ENCODE measurements at places on chromosomes 1 and 21.

GRCh38 chr1:117582451-117582850 is 23.4 kb upstream of the TENT5C start:
- DNase-seq: no peak

- DNase-seq: no peak
Observed at GRCh38 chr1:234260578-234260977, 112.7 kb upstream of the COA6 start.

DNA sequence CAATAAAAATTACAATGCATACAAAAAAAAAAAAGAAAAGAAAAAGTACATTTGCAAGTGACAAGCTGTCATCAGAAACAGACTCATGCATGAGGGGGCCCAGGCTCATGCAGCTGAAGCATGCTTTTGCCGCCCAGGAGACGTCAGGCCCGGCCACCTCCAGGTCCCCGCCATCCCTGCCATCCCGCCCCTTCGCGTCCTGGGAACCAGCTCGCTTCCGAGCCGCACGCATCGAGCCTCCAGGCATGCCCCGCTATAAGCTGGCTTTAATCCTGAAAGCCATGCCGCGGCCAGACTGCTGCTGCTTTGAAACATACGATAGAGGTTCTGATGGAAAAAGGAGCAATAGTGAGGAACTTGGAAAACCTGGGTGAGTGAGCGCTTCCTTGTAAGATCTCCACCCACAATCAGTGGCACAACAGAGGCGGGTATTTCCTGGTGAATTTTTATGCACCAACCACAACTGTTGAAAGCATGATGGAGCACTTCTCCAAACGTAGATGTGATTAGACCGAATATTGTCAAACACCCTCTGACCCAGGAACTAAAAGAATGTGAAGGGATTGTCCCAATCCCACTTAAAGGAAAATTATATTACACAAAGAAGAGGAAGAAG is 113.7 kb downstream of the FAF1 start:
- no peak for DNase-seq

DNA sequence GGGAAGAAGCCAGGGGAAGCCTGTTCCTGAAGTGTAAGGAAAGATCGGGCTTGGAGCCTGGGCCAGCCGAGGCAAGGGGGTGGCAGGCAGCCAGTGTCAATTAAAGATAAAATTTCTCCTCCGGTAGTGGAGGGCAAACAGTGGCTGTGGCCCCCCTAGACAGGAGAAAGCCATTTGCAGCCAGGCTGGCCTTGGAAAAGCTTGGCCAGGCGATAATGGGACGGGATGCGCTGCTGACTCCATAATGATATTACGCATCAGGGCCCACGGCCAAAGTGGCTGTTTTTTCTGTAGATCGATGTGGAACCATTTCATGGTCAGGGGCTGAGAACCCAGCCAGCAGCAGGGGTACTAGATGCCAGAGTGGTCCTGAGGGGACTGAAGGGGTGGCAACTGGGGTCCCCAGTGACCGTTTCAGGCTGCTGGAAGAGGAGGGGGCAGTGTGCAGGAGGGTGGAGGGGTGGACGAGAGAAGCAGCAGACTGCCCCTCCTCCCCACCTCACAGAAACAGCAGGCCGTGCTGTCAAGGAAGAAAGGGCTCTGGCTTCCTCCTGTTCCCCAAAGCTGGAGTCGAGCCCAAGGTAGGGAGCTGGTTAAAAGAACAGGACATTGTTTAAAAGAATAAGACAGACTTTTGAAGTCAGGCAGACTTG is 25.2 kb downstream of the KCNC4 start:
- no peak for DNase-seq

- no peak for DNase-seq
Observed at GRCh38 chr1:220527279-220527907, 543 bp upstream of the MARK1 start.

GRCh38 chr1:2528966-2529783 is 888 bp downstream of the HES5 start:
- no peak for DNase-seq

- DNase-seq: no peak
Observed at GRCh38 chr1:15876357-15877055, 29.0 kb downstream of the SPEN start.

DNA sequence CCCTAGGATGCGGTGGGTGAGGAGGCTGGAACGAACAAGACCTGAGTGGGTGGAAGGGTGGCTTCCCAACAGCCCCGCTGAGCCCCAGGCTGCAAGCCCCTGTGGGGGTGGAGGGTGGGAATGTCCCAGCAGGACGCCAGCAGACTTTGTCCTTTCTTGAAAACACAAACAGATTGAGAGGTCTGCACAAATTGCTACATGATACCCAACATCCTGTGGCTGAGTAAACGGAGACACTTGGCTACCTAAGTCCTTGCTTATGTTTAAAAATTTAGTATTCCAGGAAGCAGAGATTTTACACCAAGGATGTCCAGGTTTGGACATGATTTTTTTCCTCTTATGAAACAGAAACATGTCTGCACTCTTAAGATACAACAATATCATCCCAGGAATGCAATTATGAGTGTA is 11.8 kb upstream of the F3 start:
- no peak for DNase-seq

DNA sequence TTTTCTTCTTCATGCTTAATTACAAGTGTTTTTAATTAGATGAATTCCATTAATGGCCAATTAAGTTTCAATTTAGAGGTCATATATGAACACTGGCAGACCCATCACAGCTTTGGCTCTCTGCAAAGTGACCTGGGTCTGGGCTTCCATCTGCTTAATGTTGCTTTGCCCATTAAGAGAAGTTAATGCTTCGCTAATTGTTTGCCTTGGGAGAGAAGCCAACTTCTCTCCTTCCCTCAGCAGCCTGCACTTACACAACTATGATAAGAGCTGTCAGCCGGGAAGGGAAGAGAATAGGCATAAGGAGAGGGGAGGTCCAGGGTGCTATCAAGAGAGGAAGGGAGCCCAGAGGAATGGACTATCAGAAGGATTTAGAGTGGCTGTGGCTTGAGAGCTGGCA is 29.0 kb upstream of the CCDC190 start:
- DNase-seq: no peak

DNA sequence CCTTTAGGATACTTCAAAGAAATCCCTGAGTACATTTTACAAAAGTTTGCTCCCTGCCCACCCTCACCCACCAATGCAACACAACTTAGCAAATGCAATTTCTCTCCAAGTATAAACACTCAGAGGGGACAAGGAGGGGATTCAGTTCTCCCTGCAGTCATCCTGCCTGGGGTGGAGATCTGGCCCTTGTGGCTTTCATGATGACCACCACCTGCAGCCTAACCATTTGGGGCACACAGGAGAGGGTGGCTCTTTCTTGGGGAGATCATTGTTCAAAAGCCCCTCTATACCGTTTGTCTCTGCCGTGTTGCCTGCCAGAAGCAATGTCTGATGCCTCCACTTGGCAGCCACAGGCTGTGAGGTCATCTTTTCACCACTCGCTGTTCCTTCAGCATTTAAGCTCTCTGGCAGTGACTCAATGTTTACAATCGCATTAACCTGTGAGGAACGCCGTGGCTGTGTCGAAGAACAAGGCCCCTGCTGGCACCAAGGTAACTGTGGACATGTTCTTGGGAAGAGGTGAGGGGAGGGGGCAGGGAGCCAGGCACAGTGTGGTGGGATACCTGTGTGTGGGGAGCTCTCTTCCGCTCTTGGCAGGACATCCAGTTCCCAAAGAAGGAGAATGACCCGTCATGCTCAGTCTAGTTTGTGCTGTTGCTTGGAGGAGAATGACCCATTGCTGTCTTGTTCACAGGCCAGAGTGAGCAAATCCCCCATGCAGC is 103.9 kb upstream of the DUSP10 start:
- DNase-seq: no peak

DNA sequence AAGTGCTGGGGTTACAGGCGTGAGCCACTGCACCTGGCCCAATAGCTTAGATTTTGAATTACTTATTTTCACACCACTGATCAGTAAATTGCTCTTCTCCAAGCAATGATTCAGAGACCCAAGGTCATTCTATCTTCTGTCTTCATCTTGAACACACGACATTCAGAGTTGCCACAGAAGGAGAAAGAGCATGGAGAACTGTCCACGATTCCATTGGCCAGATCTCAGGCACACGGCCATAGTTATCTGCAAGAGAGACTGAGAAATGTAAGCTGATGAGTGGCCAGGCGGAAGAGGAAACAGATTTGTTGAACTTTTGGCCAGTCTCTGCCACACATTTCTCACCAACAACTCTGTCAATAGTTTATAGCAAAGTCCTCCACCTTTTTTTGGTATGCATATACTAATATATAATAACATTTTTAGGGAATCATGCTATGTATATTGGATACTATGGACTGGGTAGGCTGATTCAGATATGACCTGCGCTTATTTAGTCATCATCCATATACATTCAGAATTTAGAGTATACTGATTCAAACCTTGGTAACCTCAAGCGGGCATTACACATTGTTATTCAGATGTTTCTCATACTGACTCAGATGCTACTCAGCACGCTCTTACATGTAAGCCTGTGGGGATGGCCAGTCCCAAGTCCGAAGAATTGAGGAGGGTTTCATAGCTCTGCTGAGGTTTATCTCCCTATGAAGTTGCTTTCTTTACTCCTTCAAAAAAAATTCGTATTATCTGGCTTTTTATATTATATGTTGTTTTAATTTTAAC is 25.5 kb upstream of the CAP1 start:
- DNase-seq: no peak

DNA sequence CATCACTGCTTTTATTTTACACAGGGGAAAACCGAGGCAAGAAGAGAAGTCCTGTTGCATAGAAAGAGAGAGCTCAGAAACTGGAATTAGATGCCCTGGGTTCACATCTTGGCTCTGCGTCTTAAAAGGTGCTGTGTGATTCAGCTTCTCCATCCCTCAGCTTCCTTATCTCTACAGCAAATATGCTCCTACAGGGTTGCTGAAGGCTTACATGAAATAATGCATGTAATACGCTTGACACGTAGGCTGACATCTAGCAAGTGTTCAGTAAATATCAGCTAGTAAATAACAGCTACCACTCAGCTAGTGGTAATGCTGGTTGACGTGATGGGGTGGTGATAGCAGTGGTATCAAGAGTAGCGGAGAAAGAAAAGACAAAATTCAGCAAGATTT is 77.1 kb upstream of the CD55 start:
- no peak for DNase-seq

GRCh38 chr1:214136324-214136919 is 144.5 kb upstream of the SMYD2 start:
- no peak for DNase-seq

DNA sequence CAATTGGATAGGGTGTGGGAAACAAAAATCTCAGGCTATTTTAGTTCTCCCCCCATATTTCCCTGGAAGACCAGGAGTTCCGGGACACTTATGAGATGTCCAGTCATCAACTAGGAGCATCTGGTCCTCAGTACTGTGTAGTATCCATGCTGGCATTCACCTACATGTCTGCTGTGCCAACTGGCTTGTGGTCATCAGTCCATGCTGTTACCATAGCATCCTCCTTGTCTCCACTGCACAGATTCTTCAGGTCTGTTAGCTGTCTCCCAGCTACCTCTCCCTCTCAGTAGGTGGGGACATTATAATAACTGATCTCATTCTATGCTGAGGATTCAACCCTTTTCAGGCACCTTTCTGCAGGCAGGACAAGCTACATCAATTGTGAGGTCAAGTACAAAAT is 302.9 kb downstream of the BARHL2 start:
- no peak for DNase-seq

DNA sequence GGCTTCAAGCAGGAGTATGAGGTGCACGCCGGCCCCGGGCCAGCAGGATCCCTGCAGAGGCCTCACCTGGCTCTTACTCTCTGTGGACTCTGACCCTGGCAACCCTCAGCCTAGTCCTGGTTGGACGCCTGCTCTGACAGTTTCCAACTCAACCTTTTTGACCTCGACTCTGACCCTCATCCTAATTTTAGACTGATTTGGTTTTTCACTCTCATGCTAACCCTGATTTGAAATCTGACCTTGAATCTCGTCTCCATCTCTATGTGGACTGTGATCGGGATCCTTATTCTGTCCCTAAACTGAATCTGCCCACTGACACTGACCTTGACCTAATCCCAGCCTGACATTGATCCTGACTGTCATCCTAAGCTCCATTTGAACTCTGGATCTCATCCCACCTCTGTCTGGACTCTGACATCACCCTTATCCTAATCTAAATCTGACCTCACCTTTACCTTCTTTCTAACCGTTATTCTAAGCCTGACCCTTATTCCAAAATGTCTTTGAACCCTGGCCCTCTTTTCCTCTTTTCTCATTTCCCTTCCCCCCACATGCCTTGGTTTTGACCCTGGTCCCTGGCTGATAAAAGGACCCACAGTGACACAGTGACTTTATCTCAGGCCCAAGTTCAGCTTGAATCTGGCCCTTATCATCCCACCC is 67.8 kb downstream of the PTPRU start:
- DNase-seq: no peak

- no peak for DNase-seq
Observed at GRCh38 chr1:12654004-12654567, 10.2 kb downstream of the AADACL4 start.

DNA sequence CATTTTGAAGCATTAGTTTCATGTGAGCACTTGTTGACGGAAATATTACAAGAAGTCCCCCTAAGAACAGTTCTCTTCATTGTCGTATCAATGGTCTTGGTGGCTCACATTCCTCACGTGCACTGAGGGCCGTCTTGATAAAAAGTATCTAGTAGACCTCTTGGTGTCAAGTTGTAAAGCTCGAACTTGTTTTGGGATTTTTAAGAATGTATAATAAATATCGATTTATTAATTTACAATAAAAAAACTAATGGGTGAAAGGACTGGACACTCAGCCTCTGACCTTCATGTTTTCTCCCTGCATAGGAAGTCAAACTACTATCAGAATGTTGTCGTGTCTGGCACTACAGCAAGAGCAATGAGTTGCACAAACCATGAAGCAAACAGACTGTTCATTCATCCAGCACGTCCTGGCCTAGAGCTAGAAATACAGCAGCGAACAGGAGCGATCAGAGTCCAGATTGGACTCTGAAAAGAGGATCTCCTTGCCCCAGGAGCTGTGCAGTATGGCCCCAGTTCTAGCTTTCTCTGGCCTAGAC is 319.2 kb downstream of the SMYD3 start:
- no peak for DNase-seq

GRCh38 chr1:28190996-28191645 is 14.6 kb upstream of the PTAFR start:
- DNase-seq: no peak

GRCh38 chr1:183632964-183633363 is 2.6 kb downstream of the ARPC5 start:
- no peak for DNase-seq

- no peak for DNase-seq
Observed at GRCh38 chr1:158998037-158998780, 11.5 kb upstream of the IFI16 start.

GRCh38 chr1:184757406-184757805 is 2.7 kb upstream of the EDEM3 start:
- no peak for DNase-seq

Measured in NCI-H1048 (cell line).